ENCODE measurements at places on chromosomes 12 and 14.

GRCh38 chr12:9347328-9348127, 139.3 kb upstream of the PZP start:
- DNase-seq: no peak

- no peak for DNase-seq
Measured at GRCh38 chr14:90815822-90816662, at the start of gene TTC7B. Gene TTC7B (minus strand): TSS chr14:90816430. CDS start chr14:90816295, 135 bp downstream.

DNA sequence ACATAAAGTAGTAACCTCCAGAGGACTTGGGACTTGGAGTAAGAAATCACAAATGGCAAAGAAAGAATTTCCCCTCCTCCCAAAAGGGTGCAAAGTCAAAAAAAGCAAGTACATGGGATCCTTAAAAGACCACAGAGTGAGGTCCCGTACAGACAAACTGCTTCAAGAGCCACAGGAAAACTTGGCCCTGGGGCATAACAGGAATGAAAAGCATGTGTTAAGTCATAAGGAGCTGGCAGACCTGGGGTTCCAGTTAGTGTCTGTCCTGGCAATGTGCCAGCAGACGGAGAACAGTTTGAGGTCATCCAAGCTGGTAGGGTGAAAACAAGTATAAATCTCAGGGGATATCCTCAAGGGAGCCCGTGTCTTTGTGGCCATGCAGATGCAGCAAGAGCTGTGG, 73.2 kb downstream of the HSD17B6 start:
- DNase-seq: no peak

GRCh38 chr12:82688596-82688995, 1.9 kb downstream of the TMTC2 start:
- DNase-seq: no peak

GRCh38 chr12:121162384-121162783, 29.7 kb downstream of the P2RX7 start:
- DNase-seq: no peak

DNA sequence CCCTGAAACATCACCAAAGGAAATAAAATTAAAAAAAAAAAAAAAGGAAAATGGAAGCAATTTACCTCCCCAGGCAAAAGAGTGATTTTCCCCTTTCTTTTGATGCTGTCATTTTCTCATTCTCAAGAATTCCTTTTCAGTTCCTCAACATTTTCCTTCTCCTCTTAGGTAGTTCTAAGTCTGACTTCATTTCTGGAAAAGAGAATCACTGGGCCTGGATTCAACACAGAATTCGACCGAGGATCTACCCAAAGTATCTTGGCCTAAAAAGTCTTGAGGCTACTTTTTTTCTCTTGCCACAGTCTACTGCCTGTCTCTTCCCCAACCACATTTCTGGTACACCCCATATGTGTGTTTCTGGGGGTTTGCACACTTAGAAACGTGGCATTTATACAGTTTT, 717.8 kb upstream of the TBX3 start:
- no peak for DNase-seq

- no peak for DNase-seq
Measured at GRCh38 chr12:48694038-48694437, 12.0 kb upstream of the KANSL2 start.

- no peak for DNase-seq
Measured at GRCh38 chr12:116442946-116443345, 116.2 kb upstream of the MAP1LC3B2 start.

DNA sequence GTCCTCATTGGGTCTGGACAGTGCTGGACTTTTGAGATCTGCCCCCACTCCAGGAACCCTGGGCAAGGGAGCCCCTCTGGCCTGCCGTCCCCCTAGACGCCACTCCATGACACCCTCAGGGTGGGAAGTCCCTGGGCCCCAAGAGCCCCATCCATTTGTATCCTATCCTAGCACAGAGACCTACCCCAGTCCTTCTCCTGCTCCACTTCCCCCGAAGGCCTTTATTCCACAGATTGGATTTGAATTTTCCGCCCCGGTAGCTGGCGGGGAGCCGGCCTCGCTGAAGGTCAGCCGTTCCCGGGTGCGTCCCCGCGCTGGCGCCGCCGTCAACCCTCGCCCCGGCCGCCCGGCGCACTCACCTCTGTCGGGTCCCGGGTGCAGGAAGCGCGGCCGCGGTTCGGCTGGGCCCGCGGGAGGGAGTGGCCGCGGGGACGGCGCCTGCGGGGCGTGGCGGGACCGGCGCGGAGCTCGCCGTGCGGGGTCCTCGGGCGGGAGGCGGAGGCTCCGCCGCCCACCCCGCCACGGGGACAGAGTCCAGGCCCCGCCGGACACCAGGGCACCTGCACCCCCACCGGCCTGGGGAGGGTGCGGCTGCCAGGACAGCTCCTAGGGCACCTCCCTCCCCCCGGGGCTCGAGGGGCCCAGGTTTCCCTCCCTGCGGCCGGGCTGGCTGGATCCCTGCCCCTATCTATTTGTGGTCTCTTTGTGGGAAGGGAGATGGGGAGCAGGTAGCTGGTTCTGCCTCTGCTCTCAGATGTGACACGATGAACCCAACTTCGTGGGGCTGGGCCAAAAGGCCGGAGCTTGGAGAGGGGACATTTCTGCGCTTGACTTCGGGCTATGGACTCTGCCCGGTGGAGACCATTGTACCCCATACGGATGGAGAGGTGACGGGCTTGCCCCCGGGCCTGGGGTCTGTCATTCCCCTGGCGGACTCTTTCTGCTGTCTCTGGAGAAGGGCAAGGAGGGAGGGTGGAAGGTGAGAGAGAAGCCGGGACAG, 19.9 kb upstream of the GPR68 start:
- DNase-seq: no peak

DNA sequence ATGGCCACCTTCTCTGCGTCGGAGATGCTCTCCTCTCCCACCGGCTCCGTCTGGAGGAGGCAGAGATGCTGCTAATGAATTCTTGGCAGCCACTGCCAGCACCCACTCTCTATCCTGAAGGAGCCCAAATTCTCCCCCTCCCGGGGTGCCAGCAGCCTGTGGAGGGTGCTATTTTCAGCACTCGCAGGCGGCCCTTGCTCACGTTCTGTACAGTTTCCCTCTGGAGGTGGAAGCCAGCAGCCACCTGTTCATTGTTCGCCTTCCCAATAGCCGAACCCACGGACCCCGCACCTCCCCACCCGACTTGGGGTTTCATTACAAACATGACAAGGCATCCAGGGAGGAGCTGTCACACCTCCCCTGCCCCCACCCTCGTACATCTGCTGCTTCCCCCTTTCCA, 27.8 kb downstream of the SNRNP35 start:
- no peak for DNase-seq

GRCh38 chr12:119676573-119676972, 8.6 kb downstream of the PRKAB1 start:
- DNase-seq: no peak

GRCh38 chr12:83821967-83822366, 1090.6 kb downstream of the SLC6A15 start:
- no peak for DNase-seq

GRCh38 chr12:119841433-119842210, 35.5 kb downstream of the CIT start:
- no peak for DNase-seq

DNA sequence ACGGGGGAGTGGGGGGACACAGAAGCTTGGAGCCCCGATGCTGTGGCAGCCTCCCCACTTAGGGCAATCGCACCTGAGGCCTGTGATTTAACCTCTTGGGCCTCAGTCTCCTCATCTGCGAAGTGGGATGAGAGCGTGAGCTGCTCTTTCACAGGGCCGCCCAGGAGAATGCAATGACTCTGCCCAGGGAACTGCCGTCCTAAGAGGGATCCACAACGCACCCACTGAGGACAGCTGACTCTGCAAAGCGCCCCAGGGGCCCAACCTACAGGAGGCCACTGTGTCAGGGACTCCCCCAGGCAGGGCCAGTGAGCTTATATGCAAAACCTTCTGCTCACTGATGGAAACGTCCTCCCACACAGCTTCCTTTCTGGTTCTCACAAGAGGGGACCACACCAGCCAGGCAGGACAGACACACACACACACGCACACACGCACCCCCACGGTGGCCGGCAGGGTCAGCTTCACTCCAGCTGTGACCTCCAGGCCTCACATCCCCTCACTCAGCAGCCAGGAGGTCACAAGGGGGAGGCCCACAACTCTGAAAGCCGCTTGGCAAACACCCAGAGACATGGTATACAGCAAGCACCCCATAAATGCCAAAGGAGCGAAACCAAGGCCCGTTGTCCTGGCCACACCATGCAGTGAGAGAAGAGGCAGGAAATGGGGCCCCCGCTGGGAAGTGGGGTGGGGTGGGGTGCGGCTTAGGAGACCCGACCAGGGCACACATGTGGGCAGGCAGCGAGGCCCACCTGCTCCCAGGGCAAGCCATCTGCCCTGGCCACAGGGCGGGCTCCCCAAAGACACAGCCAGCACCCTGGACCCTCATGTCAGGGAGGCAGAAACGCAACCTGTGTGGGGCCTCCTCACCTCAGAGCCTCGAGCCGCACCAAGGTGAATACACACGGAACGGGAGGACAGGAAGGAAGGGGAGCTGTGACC, 73.3 kb downstream of the NCOR2 start:
- no peak for DNase-seq

GRCh38 chr14:100654814-100655740, 67.9 kb upstream of the BEGAIN start:
- DNase-seq: no peak

GRCh38 chr12:88298761-88299242, 156.7 kb downstream of the TMTC3 start:
- DNase-seq: no peak

DNA sequence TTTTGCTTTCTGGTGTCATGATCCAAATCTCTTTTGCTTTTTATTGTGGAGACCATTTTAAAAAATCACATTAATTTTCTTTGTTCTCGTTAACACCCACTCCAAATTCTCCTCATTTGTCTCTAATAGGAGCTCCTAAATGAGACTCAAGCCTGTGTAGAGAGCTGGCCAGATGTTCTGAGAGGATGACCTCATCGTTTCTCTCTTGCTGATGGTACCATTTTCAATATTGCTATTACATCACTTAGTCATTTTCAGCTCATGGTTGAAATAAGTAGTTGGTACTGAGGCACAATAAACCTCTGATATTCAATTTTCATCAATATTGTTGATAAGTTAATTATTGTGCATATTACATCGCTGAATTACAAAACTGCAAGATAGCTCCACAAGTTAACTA, 31.5 kb downstream of the SPTB start:
- DNase-seq: no peak

DNA sequence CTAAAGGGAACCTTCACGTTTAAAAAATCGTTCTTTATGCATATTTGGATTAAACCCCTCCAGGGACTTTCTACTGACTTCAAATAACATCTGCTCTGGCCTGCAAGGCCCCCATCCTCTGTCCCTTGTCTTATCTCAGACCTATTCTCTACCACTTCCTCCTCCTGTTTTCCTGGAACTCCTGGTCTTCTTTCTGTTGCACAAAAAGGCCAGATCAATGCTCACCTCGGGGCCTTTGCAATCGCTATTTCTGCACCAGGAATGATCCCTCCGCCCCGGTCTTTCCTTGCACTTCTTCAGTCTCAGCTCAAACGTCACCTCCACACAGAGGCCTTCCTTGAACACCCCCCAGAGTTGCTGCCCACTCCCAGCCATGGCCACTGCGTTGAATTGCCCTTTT, 57.6 kb upstream of the BEGAIN start:
- no peak for DNase-seq

- no peak for DNase-seq
Measured at GRCh38 chr12:113055594-113056380, 743 bp upstream of the DTX1 start.

DNA sequence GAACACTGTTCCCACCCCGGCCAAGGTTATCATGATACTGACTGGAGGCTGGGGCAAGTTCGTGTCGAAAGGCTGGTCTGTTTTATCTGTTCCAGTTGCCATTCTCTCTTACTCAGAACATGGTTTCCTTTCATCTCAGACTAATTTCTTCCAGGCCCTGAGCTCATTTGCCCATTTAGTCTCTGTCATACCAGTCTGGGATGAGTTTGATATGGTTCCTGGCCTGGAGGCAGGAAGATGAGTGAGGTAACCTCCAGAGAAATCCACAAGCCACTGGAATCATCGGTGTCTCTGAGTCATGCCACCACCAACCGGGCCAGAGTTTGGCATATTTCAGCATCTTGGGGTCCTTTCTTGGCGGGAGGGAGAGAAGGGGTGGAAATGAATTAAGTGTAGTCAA, 114.7 kb downstream of the NTF3 start:
- DNase-seq: no peak

DNA sequence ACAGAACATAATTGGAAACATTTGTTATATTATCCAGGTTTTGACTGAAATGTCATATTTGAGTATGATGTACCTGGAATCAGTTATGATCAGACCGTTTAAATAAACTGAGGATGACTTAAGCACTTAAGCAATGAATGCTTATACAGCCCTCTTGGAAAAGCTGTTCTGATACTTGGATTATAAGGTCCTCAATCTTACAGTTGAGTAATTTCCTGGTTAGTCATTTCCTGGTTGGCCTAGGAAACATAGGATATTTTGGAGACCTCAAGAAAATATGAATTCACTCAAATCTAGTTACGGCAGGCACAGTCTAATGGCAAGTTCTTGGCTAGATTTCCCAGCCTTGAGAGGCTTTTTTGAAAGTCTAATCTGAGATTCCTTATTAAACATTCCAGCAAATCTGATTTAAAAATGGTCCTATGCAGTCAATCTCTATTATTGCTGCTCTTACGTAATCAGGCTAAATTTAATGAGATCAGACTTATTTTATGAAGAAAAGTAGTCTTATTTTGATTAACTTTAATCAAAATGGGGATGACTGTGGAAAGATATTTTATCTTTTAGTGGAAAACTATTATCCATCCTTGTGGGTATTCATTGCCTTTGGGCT, 447.2 kb downstream of the SNAPC1 start:
- DNase-seq: no peak

GRCh38 chr12:115672086-115672485, 605.4 kb downstream of the MED13L start:
- DNase-seq: no peak

GRCh38 chr14:39593377-39593776, 161.1 kb upstream of the FBXO33 start:
- DNase-seq: no peak

DNA sequence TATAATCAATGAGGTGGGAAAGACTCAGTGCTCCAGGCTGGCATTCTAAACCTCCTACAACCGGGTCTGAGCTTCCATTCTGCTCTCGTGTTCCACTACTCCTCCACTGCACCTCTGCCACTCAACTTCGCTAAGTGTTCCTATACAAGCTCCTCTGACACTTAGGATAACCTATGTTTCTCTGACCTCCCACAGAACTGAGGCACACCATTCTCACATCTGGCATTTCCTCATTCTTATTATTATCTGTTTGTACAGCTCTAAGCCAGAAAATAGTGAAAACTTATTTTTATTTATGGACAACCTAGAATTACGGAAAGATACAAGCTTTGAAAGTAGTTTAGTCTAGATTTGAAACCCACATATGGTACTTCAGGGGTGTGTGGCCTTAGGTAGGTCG, 127.0 kb downstream of the MED13L start:
- DNase-seq: no peak
